Activated T-cell treated with anti-CD3 and anti-CD28 coated beads, Interleukin-2, amount 50 U/mL, for 1 hour (primary cell): ENCODE measurements at places on chromosomes 2 and 18.

DNA sequence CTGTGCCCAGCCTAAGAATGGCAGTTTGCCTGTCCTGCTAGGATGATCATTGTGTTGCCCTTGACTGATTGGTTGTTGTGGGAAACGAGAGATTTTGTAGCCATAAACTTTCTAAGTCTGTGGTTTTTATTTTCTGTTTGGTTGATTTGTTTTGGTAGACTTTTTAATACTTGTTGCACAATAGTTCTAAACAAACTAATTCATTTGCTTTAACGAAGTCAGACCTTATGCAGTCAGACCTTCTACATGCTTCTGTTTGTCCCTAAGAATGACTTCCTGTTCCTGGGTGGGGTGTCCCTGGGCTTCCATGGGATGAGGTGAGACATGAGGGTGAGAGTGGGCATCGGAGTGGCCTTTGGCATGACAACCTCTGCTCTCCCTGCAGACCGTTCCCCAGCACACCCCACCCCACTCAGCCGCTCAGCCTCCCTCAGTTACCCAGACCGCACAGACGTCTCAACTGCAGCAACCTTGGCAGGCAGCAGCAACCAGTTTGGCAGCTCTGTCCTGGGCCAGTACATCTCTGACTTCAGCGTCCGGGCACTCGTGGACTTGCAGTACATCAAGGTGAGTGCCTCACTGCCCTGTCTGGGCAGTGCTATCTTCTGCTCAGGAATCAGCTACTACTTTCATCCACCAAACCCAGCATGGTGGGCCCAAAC is 7.8 kb upstream of the CNNM3 start:
- no peak for DNase-seq

GRCh38 chr18:13276530-13277520 is 58.3 kb downstream of the LDLRAD4 start:
- peak; percentile 33 for DNase-seq

GRCh38 chr18:45684341-45685115 is 39.5 kb upstream of the SLC14A1 start:
- no peak for DNase-seq

DNA sequence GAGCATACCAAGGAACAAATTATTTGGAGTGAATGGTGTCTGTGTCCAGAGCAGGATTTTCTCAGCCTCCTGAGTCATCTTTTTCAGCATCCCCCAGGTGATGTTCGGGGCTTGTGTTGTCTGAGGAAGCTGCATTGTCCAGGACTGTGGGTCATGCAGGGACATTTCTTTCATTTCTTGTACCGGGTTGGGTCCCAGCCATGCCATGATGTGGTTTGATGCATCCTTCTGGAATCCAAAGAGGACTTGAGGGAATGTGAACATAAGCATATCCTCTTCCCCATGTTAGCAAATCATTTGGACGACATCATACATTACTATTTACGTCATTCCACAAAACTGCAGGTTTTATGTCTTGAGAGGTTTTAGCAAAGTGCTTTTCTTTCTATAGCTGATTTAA is 797.8 kb downstream of the CCDC85A start:
- DNase-seq: no peak

- DNase-seq: no peak
Observed at GRCh38 chr2:3023531-3023930, 354.1 kb downstream of the EIPR1 start.

DNA sequence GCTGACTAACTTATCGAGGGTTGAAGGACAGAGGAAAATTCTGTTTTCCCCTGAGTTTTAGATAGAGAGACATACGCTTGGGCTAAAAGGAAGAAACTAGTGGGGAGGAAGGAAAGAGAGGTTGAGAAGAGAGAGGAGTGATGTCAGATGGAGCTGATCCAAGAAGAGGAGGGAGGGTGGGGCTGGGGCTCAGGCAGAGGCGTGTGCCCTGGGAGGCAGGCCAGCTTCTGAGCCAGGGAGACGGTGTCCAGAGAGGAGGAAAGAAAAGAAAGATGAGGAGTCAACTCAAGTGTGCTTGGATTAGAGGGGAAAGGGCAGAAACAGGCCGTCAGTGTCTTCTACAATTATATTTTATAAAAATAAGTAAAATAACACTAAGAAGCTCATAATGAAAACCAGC is 56.2 kb downstream of the EMILIN2 start:
- DNase-seq: no peak

GRCh38 chr2:11996618-11997017 is 250.2 kb downstream of the LPIN1 start:
- DNase-seq: no peak

DNA sequence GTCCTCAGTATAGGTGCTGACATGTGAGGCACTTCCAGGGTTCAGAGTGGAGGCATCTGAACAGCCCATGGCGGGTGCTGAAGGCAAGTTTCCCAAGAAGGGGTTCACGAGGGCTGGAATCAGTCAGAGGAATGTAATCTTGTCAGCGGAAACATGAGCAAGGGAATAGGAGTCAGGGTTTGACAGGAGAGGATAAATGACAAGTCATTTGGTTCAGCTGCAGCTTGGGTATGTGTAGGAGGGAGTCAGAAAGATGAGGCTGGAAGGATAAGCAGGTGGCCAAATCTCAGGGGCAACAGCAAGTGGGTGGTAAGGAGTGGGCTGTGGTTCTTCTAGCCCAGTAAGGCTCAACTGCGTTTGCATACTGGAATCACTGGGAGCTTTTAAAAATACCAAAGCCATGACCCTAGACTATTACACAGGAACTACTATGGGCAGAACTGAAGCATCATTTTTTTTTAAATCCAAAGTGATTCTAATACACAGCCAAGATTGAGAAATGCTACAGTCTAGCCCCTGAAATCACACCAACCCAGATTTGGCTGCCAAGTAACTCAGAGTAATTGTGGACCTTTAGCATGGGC is 41.8 kb upstream of the NAB1 start:
- DNase-seq: no peak

- no peak for DNase-seq
Observed at GRCh38 chr2:143819190-143819735, 690.0 kb downstream of the ARHGAP15 start.

DNA sequence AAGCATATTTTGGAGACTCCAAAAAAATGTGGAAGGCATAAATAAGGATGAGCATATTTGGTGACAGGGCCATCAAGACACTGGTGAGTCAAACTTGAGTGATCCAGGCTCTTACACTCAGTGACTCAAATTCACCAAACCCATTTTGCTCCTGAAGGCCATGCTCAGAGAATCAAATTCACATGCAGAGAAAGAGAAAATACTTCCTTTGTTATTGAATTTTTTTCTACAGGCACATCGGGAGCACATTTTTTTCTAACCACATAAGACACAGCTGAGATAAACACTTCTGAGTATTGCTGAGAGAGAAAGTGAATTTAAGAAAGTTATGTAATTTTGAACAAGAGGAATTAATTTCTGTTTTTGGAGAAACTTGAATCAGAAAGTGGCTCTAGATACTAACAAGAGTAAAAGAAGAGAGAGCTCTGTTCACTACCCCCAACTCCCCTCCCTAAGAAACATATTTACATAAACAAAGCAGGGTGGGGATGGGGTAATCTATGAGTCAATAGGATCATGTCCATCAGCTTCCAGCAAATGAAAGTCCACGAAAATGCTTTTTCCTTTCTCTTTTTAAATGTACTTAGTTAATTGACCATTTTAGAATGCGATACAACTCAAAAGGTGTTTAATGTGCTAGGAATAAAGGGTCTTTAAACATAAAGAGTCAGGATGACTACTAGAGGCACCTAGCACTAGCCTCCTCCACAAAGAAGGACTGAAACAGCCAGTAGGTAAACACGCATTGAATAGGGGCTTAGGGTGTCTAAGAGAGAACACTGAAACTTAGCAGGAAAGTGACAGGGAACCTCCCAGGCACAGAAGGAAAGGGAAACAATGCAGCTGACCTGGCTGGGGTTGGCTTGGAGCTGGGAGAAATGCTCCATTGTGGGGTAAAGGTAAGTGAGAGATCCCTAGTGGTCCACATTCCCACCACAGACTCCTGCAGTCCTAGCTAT is 152.3 kb downstream of the KCNE4 start:
- no peak for DNase-seq

GRCh38 chr2:98607741-98608115 is 584 bp downstream of the COA5 start:
- no peak for DNase-seq

GRCh38 chr2:120323807-120324399 is 22.0 kb upstream of the INHBB start:
- no peak for DNase-seq

GRCh38 chr2:232058063-232058877 is 96.8 kb downstream of the DIS3L2 start:
- no peak for DNase-seq

- DNase-seq: no peak
Observed at GRCh38 chr2:67619204-67619603, 222.1 kb downstream of the ETAA1 start.

DNA sequence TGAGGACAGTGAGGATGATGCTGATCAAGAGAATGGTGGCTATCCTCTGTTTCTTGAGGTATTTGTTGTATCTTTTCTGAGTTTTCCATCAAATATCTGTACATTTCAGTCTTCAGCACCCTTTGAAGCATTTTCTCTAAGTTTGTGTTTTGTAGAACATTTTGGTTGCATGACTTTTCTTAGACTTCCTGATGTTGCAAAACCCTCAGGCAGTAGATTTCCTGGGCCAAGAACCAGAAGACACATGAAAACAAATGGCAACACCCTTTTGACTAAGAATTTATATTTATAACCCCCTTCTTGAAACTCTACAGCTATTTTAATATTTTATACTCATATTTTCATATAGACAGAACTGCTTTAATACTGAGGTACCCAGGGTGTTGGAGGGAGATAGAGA is 16.2 kb downstream of the HNMT start:
- no peak for DNase-seq

- no peak for DNase-seq
Observed at GRCh38 chr2:70113359-70114070, 26.2 kb downstream of the PCBP1 start.

DNA sequence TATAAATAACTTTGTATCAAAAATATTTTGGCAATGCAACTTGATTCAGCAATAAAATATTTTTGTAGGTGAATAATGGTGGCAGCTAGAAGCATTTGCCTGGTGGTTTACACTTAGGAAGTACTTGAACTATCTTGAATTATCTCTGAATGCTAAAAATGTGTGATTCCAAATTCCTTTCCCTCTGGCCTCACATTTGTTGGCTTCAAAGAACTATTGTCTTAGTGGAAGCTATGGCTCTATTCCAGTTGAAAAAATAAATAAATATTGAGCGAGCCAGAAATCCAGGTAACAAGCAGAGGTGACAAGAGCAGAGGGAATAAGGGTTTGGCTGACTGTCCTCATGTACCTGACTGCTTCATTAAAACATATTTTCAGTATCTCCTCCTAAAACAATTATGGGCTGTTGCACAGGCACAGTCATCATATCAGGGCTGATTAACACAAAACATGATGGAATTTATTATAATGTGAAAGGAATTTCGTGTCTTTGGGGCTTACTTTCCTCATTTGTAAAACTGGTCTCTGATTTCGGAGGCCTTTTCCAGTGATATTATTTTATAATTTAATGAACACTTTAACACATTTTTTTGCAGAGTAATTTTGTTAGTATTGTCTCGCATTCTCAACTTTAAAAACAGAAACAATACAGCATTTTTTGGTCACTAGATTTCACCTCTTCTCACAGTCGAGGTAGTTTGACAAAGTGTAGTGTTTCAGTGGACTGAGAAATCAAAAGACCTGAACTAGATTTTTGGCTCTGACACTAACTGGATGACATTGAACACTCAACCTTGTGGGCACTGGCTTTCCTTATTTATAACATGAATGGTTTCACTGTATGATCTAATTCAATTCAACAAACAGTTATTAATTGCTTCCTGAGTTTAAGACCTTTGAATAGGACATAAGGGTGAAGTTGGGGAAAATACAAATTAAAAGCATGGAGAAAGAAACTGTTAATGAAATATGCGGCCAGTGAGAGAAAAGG is 7.8 kb upstream of the CAVIN2 start:
- DNase-seq: no peak
